ENCODE measurements at places on chromosomes 4 and X.

GRCh38 chr4:56330691-56331090 is 56.6 kb downstream of the AASDH start:
- DNase-seq = no peak

DNA sequence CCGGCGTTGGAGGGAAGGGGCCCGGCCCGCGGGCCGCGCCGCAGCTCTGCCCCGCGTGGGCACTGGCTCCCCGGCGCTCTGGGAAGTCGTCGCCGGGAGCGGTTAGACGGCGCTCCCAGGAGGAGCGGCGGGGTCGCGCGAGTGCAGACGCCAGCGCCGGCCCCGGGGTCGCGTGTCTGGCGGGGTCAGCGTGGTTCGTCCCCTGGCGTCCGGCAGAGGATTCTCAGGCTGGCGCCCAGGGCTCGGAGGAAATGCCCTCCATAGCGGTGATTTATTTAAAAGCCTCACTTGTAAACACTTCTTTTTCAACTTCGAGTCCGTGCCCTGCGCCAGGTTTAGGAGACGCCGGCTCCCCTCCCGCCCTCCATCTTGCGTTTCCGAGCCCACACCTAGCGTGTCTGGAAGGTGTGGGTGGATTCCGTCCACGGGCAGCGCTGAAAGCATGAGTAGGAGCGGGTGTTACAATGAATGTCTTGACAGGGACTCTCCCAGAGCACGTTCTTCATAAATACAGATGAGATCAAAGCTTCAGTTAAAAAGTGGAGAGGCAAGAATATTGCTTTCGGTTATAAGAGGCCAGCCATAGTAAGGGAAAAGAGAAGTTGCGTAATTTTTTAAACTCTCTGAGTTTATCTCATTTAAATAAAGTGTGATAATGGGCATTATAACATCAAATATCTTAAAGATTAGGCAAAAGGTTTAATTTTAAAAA is 692 bp downstream of the FAM241A start:
- DNase-seq = no peak

- no peak for DNase-seq
Observed at GRCh38 chr4:120720354-120720934, 202.1 kb downstream of the PRDM5 start.

DNA sequence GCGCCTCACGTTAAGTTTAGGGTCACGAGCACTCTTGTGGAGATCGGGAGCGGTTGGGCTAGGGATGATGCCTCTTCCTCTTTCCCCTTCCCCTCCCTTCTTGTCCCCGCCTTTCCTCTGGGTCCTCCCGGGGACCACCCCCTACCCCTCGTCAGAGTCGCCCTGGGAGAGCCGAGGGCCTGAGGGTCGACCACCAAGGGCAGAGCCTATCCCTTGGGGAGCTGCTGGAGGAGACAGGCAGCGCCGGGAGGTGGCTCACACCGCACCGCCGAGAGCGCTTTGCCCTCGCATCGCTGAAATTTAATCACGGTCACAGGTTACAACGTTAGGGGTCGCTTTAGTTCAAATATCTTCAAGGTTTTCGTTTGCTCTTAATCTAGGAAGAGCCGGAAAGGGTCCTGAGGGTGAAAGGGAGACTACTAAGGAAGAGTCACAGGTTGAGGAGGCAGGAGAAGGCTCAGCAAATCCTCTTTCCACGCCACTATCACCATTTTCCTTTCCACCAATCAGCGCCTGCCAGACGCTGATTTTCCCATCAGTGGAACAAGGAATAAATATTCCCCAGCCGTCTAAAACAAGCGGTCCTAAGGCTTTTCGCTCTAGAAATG is 528 bp upstream of the SNCA start:
- DNase-seq = no peak

DNA sequence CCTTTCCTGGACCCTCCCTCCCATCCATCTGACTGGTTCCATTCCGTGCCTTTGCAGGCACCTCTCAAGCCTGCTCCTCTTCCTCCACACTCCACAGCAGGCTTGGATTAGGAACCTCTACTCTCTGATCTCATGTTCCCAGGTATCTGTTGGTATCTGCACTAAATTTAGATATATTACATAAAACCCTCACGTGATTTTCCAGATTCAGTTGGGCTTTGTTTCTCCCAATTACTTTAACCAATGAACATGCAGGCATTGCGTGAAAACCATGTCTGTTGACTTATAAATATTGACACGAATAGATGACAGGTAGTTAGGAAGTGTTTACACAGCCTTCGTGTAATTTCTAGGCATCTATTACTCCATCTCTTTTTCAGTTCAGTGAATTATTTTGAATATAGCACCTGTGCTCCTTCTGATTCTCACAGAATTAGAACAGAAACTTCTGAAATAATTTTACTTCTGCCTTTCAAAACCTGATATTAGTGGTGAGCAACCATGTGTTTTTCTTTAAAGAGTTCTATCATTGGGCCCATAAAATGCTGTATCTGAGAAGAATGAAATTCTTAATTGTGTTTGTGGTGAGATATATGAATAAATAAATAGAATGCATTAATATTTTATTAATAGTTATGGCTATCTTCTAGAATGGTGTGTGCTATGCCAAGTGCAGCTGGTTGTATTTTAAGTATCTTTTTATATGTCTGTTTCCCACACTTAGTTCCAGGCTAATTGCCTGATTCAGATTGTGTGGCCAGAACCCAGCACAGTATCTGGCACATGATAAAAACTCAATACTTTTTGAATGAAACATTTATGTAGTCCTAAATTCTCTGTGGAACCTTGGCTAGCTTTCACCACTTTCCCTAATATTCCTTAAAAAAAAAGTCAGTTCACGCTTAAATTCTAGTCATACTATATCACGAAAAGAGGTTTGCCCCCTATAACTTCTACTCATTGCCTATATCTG is 304.8 kb downstream of the QDPR start:
- DNase-seq = no peak

GRCh38 chr4:94536649-94537469 is 85.1 kb downstream of the PDLIM5 start:
- no peak for DNase-seq

DNA sequence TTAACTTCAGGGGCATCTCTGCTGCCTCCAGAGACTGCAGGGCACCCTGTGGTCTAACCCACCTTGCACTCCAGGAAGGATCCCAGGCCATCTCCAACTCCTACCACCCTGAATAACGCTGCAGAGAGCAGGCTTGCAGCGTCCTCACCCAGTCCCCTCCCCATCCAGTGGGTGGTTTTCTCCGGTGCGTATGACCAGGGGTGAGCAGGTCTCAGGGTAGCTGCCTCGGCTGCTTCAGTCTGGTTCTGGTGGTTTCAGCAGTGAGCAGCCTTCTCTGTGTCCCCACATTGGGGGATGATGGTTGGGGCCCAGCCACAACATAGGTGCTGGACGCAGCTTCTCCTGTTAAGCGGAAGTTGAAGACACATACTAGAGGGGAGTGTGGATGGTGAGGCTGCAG is 38.6 kb upstream of the SORCS2 start:
- DNase-seq = no peak

DNA sequence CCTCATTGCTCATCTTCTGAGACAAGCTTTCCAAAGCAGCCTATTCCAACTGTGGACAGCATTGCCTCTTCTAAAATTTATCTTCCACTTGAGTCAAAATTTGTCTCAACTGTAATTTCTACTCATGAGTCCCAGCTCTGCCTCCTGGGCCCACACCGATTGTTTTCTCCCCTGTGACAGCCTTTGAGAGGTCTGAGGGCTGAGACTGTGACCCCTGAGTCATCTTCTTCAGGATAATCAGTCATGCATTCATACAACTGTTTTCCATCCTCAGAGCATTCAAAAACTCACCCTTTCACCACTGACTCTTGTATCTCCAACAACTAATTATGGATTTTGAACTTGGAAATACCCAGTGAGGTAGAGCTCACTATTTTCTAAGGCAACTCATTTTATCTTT is 228.1 kb downstream of the EDA2R start:
- DNase-seq = no peak

GRCh38 chr4:13313856-13314255 is 170.3 kb downstream of the RAB28 start:
- DNase-seq = no peak

GRCh38 chr4:104879367-104879766 is 267.3 kb upstream of the TET2 start:
- DNase-seq = no peak

GRCh38 chr4:69909195-69909594 is 21.7 kb upstream of the CSN1S1 start:
- DNase-seq = no peak

Data from non-pigmented ciliary epithelial cell (primary cell).